Mesenchymal stem cell (in vitro differentiated cells and primary cell): ENCODE measurements at places on chromosomes 3 and 15.
A peak's percentile ranks its signal among the peaks of the same experiment; 100 is the strongest.

- peaks cover 52% of the 10 kb centered on the region for H3K36me3 ChIP-seq
- peak; percentile 80 for DNase-seq
- peaks cover 12% of the 10 kb centered on the region for H3K4me1 ChIP-seq
- H3K27me3 ChIP-seq, result no peaks in the 10 kb centered on the region
- no peak overlapping the region for H3K4me3 ChIP-seq
Observed at GRCh38 chr3:183988216-183988790, 29.4 kb downstream of the ABCC5 start.

DNA sequence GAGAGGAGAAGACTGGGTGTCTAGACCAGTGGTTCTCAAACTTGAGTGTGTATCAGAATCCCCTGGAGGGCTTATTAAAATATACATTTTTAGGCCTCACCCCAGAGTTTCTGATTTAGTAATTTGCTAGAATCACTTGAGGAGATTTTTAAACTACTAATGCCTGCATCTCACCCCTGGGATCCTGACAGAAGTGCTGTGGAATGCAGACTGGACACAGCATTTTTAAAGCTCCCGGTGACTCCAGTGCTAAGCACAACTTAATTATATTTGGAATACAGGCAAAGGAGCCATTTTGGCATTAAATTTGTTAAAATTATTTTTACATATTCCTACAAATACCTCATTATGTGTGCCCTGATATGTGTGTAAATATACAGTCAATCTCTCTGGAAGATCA lies 26.7 kb upstream of the COL6A6 start:
- no peaks in the 10 kb centered on the region for H3K27me3 ChIP-seq
- H3K4me3 ChIP-seq, result no peak overlapping the region
- DNase-seq, result no peak
- no peak overlapping the region for H3K27ac ChIP-seq
- H3K4me1 ChIP-seq, result peaks cover 1% of the 10 kb centered on the region

DNA sequence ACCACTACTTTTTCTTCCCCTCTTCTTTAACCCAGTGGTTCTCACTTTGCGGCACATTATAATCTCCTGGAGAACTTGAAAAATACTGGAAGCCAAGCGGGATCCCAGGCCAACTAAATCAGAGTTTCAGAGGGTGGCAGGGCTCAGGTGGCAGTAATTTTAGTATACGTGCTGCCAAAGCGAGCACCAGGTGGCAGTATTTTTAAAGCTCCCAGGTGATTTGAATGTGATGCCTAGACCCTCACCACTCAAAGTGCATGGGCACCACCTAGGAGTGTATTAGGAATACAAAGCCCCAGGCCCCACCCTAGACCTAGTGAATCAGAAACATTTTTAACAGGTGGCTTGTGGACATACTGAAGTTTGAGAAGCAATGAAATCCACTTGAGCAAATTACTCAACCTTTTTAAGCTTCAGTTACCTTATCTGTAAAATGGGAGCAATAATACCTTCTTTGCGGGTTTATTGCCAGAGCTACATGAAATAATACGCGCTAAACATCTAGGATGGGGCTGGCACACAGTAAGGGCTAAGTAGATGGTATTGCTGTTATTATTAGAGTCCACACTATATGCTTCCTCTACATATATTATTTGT lies 8.3 kb downstream of the B3GALNT1 start:
- no peaks in the 10 kb centered on the region for H3K27me3 ChIP-seq
- H3K27ac ChIP-seq, result no peak overlapping the region
- no peaks in the 10 kb centered on the region for H3K4me1 ChIP-seq

GRCh38 chr3:72489901-72490300 lies 358.3 kb downstream of the SHQ1 start:
- H3K36me3 ChIP-seq, result no peaks in the 10 kb centered on the region
- H3K4me3 ChIP-seq, result no peak overlapping the region
- no peak overlapping the region for H3K27ac ChIP-seq

DNA sequence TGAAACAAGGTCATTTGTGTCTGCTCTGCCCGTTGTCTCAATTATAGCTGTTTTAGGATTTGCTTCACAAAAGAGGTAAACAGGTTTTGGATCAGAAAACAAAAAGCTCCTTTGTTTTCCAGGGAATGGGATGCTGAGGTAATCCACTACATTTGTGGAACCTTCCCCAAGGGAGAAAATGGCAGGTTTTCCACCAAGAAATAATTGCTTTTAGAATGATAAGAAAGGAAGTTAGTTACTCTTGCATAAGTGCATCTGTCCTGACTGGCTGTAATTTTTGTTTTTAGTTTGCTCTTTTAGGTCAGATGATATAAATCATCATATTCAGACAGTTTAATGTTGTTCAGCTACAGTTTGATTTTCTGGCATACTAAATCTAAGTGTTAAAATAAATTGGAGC lies 198.5 kb upstream of the COL8A1 start:
- no peaks in the 10 kb centered on the region for H3K4me1 ChIP-seq
- no peak for DNase-seq
- no peaks in the 10 kb centered on the region for H3K27me3 ChIP-seq
- no peak overlapping the region for H3K27ac ChIP-seq
- H3K36me3 ChIP-seq, result no peaks in the 10 kb centered on the region

GRCh38 chr15:53034767-53035245 lies 244.7 kb upstream of the ONECUT1 start:
- no peaks in the 10 kb centered on the region for H3K27me3 ChIP-seq
- H3K4me3 ChIP-seq, result no peak overlapping the region
- no peaks in the 10 kb centered on the region for H3K4me1 ChIP-seq
- H3K27ac ChIP-seq, result no peak overlapping the region

- no peak overlapping the region for H3K27ac ChIP-seq
- H3K4me3 ChIP-seq, result no peak overlapping the region
- no peak for DNase-seq
- H3K27me3 ChIP-seq, result no peaks in the 10 kb centered on the region
- no peaks in the 10 kb centered on the region for H3K36me3 ChIP-seq
Observed at GRCh38 chr15:86797135-86797534, 717.5 kb downstream of the AGBL1 start.

- no peak overlapping the region for H3K27ac ChIP-seq
- H3K27me3 ChIP-seq, result no peaks in the 10 kb centered on the region
- H3K4me3 ChIP-seq, result no peak overlapping the region
- H3K36me3 ChIP-seq, result peaks cover 8% of the 10 kb centered on the region
- H3K4me1 ChIP-seq, result peaks cover 12% of the 10 kb centered on the region
Observed at GRCh38 chr15:84659904-84660781, 2.1 kb upstream of the NMB start.

DNA sequence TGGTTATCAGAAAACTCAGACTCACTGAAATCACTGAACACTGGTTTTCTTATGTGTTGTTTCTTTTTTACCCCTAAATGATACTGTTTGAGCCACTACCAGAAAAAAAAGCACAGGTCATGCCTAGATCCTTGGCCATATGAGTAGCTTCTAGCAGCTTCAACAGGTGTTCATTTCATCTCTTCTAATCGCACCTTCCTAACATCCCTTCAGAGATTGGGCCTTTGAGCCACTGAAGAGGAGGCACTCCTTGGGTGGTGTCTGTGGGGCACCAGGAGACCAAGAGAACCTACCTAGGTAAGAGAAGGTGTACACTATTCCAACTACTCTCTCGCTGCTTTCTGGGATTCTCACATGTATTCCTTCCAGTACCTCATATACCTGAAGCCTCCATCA lies 2.5 kb downstream of the HEG1 start:
- H3K27me3 ChIP-seq, result no peaks in the 10 kb centered on the region
- H3K27ac ChIP-seq, result peak overlapping the region; percentile 75
- no peak overlapping the region for H3K4me3 ChIP-seq
- DNase-seq, result no peak
- H3K36me3 ChIP-seq, result peaks cover 7% of the 10 kb centered on the region

DNA sequence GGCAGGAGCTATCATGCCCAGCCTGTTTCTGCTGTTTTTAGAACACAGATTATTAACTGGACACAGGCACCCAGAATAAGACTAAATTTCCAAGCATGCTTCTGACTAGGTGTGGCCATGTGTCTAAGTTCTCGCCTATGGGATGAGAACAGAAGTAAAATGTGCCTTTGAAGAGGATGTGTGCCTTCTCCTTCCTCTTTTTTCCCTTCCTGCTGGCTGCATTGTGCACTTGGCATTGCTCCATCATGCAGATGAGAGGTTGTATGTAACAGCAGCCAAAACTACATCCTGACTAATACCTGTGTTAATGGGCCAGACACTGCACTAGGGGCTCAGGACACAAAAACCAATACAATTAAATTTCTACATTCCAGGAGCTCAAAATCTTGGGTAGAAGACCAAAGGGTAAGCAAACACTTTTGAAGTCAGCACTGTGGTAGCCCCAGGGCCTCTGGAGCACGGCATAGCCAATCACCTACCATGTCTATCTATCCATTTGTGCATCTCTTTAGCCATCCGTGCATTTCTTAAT lies 40.9 kb upstream of the RNU6-1 start:
- H3K27me3 ChIP-seq, result no peaks in the 10 kb centered on the region
- peaks cover 3% of the 10 kb centered on the region for H3K4me1 ChIP-seq
- DNase-seq, result no peak

DNA sequence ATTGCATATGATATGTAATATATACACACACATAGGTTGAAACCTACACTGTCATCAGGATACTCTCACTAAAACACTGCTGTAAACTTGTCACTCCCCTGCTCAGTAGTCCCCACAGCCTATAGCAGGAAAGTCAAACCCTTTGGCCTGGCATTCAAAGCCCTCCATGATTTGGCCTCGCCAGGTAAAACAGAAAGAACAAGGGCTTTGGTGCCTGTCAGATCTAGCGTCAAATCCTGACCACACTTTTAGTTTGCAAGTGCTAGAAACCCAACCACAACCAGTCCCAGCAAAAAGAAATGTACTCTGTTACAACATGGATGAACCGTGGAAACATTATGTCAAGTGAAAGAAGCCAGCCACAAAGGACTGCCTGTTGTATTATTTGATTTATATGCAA lies 11.4 kb downstream of the CRABP1 start:
- no peaks in the 10 kb centered on the region for H3K36me3 ChIP-seq
- DNase-seq, result no peak
- H3K4me1 ChIP-seq, result no peaks in the 10 kb centered on the region

- no peak overlapping the region for H3K27ac ChIP-seq
- no peaks in the 10 kb centered on the region for H3K4me1 ChIP-seq
- DNase-seq, result no peak
- H3K36me3 ChIP-seq, result no peaks in the 10 kb centered on the region
- H3K4me3 ChIP-seq, result no peak overlapping the region
Observed at GRCh38 chr3:143755978-143756377, 92.3 kb downstream of the SLC9A9 start.

DNA sequence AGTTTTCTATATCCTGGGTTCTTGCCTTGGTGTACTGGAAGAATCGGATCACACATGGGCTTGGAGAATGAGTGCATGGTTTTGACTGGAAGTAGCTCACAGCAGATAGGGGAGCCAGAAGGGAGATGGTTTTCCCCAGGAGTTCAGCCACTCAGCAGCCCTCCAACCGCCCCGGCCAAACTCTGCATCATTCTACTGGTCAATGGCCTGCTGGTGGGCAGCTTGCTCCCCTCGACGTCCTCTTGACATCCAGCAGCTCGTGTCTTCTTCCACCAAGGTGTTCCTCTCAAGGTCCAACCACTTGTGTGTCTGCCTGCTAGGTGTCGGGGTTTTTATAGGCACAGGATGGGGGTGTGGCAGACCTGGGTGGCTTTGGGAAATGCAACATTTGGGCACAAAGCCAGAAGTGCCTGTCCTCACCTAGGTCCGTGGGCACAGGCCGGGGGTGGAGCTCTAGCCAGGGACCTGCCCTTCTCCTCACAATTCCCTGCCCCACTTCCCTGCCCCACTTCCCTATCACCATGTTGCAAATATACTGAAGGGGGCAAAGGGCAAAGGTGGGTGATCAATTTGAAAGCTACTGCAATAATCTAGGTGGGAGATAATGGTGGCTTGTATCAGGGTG lies 3.0 kb upstream of the GTPBP8 start:
- H3K27ac ChIP-seq, result no peak overlapping the region
- H3K27me3 ChIP-seq, result no peaks in the 10 kb centered on the region
- H3K4me3 ChIP-seq, result no peak overlapping the region
- H3K4me1 ChIP-seq, result no peaks in the 10 kb centered on the region

DNA sequence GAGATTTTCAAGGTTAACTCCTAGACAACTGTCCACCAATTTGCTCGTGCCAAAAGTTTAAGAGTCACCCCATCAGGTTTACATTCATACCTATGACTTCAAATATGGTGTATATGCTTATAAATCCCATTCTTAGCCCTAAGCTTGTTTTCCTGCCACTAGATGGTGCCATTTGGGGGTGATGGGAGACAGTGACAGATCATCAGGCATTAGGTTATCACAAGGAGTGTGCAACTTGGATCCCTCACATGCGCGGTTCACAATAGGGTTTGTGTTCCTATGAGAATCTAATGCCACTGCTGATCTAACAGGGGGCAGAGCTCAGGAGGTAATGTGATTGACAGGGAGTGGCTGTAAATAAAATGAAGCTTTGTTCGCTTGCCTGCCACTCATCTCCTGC lies 182.7 kb downstream of the CNTN6 start:
- no peak overlapping the region for H3K27ac ChIP-seq
- H3K36me3 ChIP-seq, result no peaks in the 10 kb centered on the region
- H3K27me3 ChIP-seq, result no peaks in the 10 kb centered on the region
- H3K4me3 ChIP-seq, result no peak overlapping the region

DNA sequence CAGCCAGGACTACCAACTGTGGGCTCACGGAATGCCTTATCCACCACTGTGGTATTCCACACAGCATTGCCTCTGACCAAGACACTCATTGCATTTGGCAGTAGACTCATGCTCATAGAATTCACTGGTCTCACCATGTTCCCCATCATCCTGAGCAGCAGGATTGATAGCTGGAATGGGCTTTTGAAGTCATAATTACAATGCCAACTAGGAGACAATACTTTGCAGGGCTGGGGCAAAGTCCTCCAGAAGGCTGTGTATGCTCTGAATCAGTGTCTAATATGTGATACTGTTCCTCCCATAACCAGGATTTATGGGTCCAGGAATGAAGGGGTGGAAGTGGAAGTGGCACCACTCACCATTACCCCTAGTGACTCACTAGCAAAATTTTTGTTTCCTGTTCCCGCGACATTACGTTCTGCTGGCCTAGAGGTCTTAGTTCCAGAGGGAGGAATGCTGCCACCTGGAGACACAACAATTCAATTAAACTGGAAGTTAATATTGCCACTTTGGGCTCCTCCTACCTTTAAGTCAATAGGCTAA lies 58.6 kb upstream of the CCDC80 start:
- H3K27me3 ChIP-seq, result no peaks in the 10 kb centered on the region
- H3K36me3 ChIP-seq, result no peaks in the 10 kb centered on the region
- no peak overlapping the region for H3K27ac ChIP-seq
- DNase-seq, result peak; percentile 28

GRCh38 chr3:179174316-179174715 lies 26.2 kb downstream of the PIK3CA start:
- no peaks in the 10 kb centered on the region for H3K36me3 ChIP-seq
- H3K4me1 ChIP-seq, result no peaks in the 10 kb centered on the region
- no peak overlapping the region for H3K27ac ChIP-seq
- H3K4me3 ChIP-seq, result no peak overlapping the region
- DNase-seq, result no peak
